NT2/D1 (cell line): ENCODE measurements at places on chromosomes 1 and 21.

DNA sequence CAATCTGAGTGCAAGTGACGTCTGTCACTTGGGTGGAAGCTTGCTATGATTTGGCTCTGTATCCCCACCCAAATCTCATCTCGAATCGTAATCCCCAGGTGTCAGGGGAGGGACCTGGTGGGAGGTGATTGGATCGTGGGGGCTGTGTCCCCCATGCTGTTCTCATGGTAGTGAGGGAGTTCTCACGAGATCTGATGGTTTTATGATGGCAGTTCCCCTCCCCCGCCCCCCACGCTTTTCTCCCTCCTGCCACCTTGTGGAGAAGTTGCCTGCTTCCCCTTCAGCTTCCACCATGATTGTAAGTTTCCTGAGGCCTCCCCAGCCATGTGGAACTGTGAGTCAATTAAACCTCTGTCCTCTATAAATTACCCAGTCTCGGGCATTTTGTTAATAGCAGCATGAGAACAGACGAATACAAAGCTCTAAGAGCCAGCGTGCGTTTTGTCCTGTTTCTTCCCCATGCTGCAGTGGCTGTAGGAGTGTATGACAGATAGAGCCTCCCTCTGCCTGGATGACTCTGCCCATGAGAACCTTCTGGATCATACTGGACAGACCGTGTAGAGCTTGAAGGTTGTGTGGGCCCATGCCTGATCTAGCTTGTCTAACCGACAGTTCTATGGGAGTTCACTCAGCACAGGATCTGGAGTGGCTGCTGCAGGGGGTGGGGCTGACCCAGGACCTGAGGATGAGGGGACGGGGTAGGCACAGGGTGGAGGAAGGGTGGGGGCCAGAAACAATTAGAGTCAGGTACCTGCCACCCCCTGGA is 139.7 kb upstream of the ERRFI1 start:
- no peak for DNase-seq

DNA sequence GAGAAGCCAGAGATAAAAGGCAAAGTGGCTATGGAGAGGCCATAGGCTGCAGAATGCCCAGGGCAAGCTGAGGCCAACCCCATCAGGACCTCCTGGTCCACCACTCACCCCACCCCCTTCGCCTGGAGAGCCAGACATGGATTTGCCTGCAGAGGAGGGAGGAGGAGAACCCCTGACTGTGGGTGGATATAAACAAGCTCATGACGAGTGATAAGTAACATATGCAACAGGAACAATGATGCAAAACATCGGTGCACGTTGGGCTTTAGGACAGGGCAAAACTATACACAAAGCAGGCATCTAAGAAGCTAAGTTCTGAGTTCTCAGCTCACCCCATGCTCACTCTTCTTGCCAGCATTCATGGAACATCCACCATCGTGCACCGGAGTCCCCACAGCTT is 150.3 kb downstream of the ETS2 start:
- DNase-seq = no peak

GRCh38 chr21:17758683-17759082 is 60.5 kb downstream of the C21orf91 start:
- DNase-seq = no peak

- no peak for DNase-seq
Observed at GRCh38 chr1:188062456-188062855, 1233.7 kb downstream of the PLA2G4A start.

DNA sequence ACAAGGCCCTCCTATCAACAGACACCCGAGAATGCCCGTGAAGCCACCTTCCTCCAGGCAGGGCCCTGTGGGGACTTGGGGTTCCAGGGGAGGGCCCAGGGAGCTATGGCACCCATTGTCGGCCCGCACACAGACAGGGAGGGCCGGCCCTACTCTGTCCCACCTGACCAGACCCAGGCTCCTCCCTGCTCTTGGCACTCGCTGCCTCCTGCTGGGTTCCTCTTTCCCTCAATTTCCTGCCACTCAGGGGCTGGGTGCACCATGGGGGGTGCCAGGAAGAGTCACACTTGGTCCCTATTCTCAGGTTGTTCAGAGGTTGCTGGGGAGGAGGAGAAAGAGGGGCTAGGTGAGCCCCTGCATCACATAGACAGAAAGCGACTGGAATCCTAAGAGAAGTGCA is 8.0 kb upstream of the OXCT2 start:
- DNase-seq = no peak

DNA sequence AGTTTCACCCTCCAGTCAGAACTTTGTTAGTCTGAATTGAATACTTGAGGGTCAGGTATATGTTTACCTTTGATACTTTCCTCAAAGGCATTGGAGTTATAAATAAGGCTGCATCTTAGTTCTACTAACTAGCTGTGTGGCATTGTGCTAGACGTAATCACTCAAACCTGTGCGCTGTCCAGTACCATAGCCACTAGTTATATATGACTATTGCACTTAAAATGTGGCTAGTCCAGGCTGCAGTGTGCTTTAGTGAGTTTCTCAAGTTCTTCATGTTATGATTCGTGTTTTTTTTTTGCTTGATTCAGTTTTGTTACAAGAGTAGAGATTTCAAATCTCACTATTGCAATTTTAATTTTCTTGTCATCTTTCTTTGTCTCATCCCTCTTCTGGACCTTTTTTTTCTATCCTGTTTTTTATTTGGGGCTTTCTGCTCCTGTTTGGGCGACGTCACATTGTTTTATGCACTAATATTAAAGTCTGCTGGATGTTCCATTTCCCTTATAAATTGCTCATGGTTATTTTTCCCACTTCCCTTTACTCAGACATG is 5.7 kb downstream of the MAN1A2 start:
- no peak for DNase-seq

- DNase-seq = no peak
Observed at GRCh38 chr1:203557390-203557789, 63.4 kb downstream of the OPTC start.

DNA sequence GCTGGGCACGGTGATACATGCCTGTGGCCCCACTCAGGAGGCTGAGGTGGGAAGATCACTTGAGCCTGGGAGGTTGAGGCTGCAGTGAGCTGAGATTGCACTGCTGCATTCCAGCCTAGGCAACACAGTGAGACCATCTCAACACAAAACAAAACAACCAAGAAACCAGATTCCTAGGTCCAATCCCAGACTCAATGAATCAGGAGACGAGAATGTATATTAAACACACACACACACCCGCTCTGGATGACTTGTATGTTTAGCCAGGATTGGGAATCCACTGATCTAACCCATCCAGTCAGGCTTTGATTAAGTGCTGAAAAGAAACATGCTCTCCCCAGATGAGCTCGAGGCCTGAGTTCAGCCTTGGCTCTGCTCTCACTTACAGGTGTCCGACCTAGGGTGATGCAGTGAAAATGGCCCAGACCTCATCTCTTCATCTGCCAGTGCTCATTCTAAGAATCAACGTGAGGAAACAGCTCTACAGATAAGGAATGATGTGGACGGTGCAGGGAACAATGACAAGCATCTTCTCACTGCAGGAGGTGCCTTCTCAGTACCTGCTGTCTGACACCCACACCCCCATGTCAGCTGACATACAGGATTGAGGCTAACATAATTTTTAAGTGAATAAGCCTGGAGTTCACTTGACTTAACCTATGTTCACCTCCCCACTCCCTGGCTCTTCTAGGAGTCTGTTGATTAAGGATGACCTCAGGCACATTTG is 15.3 kb upstream of the SRSF4 start:
- DNase-seq = no peak

- DNase-seq = no peak
Observed at GRCh38 chr1:150960646-150961045, 14.0 kb downstream of the CERS2 start.

DNA sequence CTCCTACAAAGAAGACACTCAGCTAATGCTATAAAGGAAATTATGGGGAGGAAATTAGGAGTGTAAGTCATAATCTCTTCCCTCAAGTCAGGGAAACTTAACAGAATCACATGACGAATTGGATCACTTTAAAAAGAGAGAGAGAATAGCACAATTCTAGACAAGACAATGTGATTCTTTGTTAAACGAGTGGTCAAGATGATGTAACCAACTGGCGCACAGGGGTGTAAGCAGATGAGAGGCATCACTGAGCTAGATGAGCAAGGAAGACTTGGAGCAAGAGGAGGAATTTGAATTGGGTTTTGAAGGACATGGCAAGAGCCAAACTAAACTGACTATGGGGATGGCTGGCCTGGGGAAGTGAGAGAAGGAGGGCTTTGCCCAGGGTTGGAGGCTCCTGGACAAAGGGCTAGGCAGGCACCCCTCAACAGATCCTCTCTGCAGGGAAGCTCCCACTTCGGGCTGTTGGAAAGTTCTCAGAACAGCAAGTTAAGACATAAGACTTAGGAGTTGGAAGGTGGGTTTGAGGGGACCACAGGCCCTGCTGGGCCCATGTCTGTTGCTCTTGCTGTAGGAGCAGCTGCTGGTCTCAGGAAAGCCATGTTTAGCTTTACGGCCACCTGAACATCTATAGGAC is 123.9 kb upstream of the GRIK3 start:
- no peak for DNase-seq

- DNase-seq = no peak
Observed at GRCh38 chr1:208874915-208875314, 630.7 kb upstream of the PLXNA2 start.

GRCh38 chr1:56403321-56403720 is 176.0 kb downstream of the PLPP3 start:
- DNase-seq = no peak

DNA sequence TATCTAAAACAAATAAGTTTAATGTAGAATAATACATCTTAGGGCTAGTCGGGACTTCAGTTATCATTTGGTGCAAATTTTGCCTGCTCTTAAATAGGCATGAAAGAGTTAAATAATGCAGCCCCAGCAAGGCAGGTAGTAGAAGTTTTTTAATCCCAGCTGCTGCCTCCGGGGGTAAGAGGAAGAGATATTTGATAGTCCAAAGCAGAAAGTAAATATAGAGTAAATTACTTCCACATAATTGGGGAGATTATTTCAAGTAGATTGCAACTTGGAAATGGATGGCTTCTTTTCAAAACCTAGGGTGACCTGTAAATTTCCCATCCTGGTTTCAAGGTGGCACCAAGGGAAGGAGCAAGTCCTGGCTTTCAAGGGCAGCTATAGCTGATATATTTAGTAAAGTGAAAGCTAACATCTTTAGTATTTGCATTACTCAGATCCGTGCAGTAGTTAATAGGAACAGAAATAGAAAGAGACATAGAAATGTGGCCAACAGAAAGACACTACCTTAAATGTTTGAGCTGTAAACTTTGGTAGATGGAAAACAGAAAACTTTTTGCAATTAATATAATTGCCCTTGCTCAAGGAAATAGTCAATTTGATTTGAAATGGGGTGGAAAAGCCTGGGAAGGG is 109.1 kb downstream of the LMO4 start:
- DNase-seq = no peak

- no peak for DNase-seq
Observed at GRCh38 chr1:230857822-230858221, 10.5 kb downstream of the C1orf198 start.
